ENCODE measurements at places on chromosomes 6 and 20. TPM values are rescaled to one million over a fixed set of nuclear protein-coding genes. Genes with fewer than 3 reads are reported as not detected.

VNN1 gene
- total RNA-seq = 0.27 TPM

DNA sequence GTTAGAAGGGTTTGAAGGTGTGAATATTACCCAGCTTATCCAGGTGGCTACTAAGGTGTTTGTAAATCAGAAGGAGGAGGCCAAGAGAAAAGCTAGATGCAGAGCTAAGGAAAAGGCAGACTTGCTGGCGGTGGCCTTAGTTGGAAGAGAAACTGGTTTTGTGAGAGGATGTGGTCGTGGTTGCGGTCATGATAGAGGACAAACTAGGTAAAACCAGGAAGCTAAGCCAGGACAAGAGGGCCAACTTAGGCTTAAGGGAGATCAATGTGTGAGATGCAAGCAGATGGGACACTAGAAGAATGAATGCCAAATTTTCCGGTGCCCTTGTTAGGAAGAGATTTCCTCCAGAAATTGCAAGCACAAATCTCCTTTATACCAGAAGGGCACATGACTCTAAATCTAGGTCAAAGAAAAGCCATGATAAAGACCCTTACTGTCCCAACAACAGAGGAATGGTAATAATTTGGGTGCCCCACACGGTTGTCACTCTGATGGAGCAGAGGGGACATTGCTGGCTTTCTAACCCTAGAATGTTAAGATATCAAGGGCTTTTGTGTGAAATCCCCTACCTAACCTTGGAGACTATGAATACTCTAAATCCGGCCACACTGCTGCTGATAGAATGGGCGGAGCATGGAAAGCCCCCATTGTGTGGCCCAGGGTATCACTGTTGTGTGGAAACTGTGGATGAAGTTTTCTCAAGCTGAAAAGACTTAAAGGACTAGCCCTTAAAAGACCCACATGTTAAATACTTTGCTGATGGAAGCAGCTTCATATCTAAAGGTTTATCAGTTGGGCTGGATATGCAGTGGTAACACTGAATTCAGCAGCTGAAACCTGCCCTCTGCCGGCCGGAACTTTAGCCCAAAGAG, 7.8 kb downstream of the IL22RA2 start:
- peak; percentile 39 for DNase-seq

GNAS-AS1 gene
- total RNA-seq = 5.0 TPM

GRCh38 chr6:12328701-12329100, 38.5 kb downstream of the EDN1 start:
- peak; percentile 29 for DNase-seq

WFDC10B gene
- total RNA-seq = 0.39 TPM

COL9A3 gene
- 0.08 TPM for total RNA-seq

NHSL1 gene
- 7.5 TPM for total RNA-seq

DNA sequence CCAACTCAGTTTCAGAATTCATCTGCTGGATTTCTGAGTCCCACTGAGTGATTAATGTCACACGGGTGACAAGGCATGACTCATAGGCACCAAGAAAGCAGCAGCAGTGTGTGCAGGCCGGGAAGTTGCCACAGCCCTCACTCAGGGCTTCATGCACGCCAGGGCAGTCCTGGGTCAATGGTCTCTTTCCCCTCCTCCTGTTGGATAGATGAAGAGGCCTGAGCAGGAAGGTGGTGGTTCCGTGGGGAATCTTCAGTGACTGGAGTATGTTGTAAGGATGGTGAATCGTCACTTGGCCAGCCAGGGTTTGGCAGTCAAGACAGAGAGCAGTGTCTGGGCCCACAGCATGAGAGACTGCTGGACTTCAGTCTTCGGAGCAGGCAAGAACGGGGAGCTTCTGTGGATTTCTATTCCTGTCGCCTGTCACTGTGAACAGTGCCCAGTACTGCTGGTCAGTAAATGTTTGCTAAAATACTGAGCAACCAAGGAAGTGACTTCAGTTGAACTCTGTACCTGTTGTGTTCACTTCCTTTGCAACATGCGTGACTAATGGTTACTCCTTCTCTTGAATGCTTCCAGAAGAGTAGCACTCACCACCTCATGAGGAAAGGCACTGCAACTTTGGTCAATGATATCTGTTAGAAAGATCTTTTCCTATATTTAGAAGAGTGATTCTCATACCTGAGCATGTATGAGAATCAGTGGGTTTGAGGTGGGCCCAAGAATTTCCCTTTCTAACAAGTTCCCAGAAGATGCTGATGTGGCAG, 62.0 kb upstream of the CD93 start:
- DNase-seq = peak; percentile 84

DNA sequence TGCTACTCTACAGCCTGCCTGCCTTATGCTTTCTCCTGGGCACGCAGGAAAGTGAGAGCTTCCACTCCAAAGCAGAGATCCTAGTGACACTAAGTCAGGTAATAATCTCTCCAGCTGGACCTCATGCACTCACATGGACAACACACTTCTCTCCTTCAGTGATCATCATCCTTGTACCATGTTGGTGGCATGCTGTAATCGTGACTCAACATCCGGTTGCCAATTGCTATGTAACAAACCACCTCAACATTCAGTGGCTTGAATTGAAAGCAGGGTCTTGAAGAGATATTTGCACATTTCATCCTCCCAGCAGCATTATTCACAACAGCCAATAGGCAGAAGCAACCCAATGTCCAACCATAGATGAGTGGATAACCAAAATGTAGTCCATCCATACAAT, 40.3 kb upstream of the PPP1R3G start:
- peak; percentile 83 for DNase-seq

CST3 gene
- 193 TPM for total RNA-seq

GMPR gene
- 2.4 TPM for total RNA-seq

DNA sequence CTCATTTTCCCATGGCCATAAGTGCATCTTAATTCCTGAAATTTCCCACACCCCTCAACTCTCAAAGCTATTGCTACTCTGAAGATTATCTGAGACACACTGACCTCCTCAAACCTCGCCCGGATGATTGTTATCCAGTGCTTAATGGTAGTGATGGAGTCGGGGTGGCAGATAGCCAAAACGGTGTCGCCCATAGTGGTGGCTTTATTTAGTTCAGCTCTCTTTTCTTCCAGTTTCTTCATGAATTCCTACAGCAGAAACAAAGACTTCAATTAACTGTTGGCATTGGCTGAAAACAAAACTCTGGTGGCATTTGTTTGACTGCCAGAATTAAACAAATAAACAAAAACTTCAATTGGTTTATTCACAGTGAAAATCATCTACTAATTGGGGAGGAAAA, 165.4 kb downstream of the DST start:
- DNase-seq = no peak

PLCG1 gene
- 55.5 TPM for total RNA-seq

ZC3H12D gene
- 0.16 TPM for total RNA-seq

GRCh38 chr6:84645000-84645399, 119.4 kb downstream of the TBX18 start:
- peak; percentile 80 for DNase-seq

DNA sequence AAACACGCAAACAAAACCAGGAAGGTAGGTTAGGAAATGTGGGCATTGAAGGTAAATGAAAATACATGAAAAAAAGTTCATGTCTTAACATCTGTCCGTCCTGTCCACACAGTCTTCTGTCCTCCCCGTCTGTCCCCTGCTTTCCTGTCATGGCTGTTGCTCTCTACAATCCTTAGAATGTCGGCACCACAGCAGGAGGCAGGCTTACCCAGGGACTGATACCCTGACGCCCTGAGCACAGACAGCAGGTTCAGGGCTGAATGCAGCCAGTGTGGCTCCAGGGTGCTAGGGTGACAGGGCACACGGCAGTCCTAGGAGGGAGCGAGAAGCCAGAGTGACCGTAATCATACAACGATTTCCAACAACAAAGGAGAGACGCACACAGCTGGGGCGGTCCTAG, 123.7 kb downstream of the IRF4 start:
- DNase-seq = no peak

FYN gene
- 50.2 TPM for total RNA-seq

GRCh38 chr6:39669973-39670342, 55.2 kb downstream of the KIF6 start:
- DNase-seq = no peak

FOXF2 gene
- total RNA-seq = 10.0 TPM

DNA sequence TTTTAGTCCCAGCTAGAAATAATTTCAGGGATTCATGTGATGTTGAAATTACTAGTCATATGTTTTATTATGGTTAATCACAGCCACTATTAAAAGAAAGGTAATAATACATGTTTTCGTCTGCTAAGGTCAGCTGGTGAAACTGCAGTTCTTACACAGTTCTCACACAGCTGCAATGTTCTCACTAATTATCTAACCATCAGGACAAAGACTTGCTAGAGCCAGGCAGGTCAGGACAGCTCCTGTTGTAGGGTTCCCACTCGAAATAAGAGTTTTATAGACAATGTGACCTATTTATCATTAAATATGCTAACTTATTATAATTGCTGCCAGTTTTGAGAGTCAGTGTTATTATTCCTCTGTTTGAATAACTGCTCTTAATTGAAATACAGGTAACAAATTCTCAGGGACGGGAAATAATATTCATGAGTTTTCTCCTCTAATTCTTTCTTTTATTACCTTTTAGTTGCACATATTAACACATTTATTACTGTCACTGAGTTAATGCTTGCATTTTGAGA, 97.9 kb downstream of the GJA1 start:
- DNase-seq = no peak

- no peak for DNase-seq
These were observed 310.3 kb downstream of the THBS2 start for GRCh38 chr6:168943231-168943905.

GRCh38 chr6:150043501-150044412, 18.4 kb upstream of the RAET1L start:
- DNase-seq = no peak

LGSN gene
- total RNA-seq = not detected

NKX2-4 gene
- 3.1 TPM for total RNA-seq

OPN5 gene
- total RNA-seq = not detected

RBM24 gene
- 0.13 TPM for total RNA-seq

DNA sequence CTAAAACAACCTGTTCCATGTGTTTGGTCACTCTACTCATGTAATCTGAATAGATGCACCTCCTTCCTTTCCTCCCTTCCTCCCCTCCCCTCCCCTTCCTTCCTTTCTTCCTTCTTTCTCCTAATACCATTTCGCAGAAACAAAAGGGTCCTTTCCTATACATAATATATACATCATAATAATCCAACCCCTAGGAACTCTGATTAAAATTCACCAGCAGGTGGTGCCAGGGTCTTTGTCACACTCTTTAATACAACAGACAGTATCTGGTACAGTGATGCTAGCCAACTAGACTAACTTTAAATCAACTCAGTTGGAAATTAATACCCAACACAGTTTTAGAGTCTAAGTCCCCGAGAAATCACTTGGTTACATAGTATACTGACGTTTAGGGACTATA, 181.2 kb upstream of the SHLD1 start:
- DNase-seq = peak; percentile 49

GRCh38 chr20:47659904-47660601, 125.2 kb downstream of the SULF2 start:
- no peak for DNase-seq

- no peak for DNase-seq
These were observed 227.9 kb downstream of the BCAS1 start for GRCh38 chr20:53842301-53843099.

C6orf15 gene
- not detected for total RNA-seq

GRCh38 chr20:40181676-40182075, 507.4 kb downstream of the MAFB start:
- no peak for DNase-seq

BNIP5 gene
- total RNA-seq = not detected

TFAP2D gene
- total RNA-seq = not detected

DNA sequence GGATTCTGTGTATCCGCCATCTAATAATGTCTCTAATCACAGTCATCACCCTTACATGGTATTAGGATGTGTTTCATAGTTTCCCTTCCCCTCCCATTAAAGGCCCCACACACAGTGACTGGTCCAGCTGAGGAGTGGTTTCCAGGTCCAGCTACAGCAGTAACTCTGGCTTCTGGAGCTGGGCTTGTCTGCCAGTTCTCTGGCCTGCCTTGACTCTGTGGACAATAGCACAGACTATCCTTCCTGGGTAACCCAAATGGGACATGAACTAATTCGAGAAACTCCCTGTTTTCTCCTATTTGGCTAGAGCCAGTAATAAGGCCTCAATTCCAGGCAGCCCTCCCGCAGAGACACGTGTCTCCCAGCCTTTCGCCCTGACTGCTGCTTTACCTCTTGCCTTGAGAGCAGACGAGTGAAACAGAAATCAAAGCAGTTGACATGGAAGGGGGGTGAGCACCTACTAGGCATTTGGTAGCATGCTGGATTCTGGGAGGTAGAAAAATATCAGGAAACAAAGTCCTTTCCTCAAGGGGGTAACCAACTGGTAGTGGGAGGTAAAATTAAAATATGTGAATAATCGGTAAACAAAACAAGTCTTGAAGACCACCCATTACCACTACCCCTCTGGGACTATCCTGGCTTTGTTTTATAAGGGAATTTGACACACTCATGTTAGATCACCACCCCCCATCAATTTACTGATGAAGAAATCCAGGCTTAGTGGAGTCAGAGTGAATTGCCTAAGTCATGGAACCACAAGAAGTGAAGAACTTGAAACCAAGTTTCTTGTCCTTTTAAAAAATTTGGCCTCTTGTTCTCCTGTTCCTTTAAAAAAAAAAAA, 1.2 kb downstream of the TRAF3IP2 start:
- peak; percentile 65 for DNase-seq

DNA sequence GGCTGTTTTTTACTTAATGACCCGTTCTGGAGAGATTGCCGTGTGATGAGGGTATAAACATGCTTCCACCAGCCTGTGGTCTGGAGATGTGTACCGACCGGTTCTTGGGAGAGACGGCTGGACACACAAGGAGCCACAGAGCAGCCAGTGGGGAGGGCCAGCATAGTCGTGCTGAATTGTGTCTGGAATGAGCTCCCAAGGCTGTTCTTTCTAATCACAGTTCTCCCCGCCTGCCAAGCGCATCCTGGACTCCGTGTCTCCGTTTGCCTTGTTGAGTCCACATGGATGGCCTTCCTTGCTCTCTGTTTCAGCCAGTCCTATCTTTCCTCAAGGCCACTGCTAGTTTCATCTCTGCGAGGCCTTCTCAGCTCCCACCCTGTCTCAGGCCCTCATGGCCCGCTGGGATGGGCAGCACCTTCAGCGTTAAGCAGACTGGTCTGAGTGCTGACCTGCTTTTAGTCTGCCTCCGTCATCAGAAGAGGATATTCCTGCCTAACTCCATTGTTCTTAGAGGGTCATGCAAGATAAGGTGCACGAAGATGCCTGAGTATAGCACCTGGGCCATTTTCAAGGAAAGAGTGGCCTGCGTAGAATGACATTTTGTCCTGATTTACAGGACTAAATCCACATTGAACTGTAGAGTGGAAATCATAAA, 20.6 kb downstream of the MANBAL start:
- no peak for DNase-seq
